CD4-positive, alpha-beta T cell treated with Interleukin-1 beta for 1 hour (primary cell): ENCODE measurements at places on chromosomes 16 and 17.

- DNase-seq, result peak; percentile 2
Observed at GRCh38 chr17:76791053-76791980, 53.4 kb downstream of the MFSD11 start.

- no peak for DNase-seq
Observed at GRCh38 chr17:44776628-44777393, 18.0 kb downstream of the ADAM11 start.

GRCh38 chr16:88881007-88881615 lies 14.7 kb upstream of the PABPN1L start:
- no peak for DNase-seq

- DNase-seq, result no peak
Observed at GRCh38 chr16:11495066-11495407, 91.7 kb downstream of the LITAF start.

GRCh38 chr16:3595521-3596021 lies 15.8 kb downstream of the SLX4 start:
- DNase-seq, result no peak

DNA sequence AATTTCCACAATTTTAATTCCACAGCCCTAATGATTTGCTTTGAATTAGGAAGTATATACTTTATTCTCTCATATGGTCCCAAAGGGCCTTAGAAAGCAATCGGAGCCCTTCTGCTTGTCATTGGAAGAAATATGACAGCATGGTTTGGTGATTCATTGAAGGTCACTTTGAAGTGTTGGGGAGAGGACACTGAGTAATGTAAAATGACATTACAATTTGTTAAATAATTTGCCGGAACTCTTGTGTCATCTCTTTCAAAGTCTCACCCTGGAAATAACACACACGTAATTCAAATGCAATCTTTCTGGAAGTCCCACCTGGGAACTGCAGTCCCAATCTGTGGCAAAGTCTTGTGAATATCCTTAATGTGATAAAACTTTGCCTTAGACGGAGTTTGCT lies 59.8 kb downstream of the BMERB1 start:
- DNase-seq, result no peak

- no peak for DNase-seq
Observed at GRCh38 chr17:81902023-81902652, at the start of gene NPB. TSS of gene NPB (plus strand) at chr17:81902238. CDS start at chr17:81902278, 40 bp downstream.

GRCh38 chr16:25841761-25842160 lies 150.0 kb downstream of the HS3ST4 start:
- DNase-seq, result no peak

GRCh38 chr17:29331708-29332085 lies 37.7 kb upstream of the NUFIP2 start:
- DNase-seq, result no peak

GRCh38 chr16:79175286-79176057 lies 425.1 kb downstream of the MAF start:
- DNase-seq, result no peak

- DNase-seq, result no peak
Observed at GRCh38 chr16:9105189-9105588, 13.7 kb downstream of the HAPSTR1 start.

DNA sequence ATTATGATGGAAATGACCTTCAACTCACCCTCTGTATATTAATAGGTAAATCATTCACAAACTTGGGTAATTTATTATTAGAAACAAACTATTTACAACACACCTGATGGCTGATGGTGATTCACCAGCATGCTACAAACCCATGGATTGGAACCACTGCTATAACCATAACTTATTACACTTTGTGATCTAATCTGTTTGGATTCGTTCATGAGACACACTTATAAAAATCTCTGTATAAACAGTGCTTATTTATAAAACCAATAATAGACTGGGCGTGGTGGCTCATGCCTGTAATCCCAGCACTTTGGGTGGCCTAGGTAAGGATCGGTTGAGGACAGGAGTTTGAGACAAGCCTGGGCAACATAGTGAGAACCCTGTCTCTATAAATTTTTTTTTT lies 16.0 kb downstream of the SMIM36 start:
- DNase-seq, result no peak

GRCh38 chr17:79866791-79867518 lies 27.7 kb upstream of the CBX4 start:
- DNase-seq, result no peak

GRCh38 chr17:71921796-71922195 lies 199.0 kb upstream of the SOX9 start:
- peak; percentile 23 for DNase-seq

DNA sequence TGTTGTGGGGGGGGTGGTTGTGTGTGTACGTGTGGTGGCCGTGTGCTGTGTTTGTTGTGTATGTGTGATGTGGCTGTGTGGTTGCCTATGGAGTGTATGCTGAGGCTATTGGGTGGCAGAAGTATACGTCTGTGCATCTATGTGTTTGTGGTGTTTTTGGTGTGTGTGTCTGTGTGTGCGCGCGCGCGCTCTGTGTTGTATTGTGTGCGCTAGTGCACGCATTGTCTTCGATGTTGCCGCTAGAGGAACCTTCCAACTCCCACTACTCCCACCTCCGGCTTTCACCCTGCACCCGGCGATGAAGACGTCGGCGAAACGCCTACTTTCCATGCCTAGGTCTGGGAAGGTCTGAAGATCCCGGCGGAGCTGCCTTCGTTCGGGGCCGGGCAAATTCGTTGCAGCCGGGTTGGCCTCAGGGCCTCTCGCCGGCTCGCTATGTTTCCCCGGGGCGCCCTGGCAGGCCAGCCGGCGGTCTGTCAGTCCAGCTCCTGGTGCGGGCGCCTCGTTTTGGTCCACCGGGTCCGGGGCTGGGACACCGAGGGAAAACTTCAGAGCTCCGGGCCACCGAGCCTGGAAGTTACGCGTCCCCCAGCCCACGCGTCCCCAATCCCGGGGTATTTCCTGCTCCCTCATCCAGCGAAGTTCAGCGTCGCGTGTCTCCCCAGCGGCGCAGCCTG lies 5.2 kb upstream of the DLX4 start:
- no peak for DNase-seq

- DNase-seq, result no peak
Observed at GRCh38 chr16:90016339-90016950, 2.8 kb downstream of the DBNDD1 start.

GRCh38 chr16:23351360-23351759 lies 49.3 kb downstream of the SCNN1B start:
- no peak for DNase-seq

DNA sequence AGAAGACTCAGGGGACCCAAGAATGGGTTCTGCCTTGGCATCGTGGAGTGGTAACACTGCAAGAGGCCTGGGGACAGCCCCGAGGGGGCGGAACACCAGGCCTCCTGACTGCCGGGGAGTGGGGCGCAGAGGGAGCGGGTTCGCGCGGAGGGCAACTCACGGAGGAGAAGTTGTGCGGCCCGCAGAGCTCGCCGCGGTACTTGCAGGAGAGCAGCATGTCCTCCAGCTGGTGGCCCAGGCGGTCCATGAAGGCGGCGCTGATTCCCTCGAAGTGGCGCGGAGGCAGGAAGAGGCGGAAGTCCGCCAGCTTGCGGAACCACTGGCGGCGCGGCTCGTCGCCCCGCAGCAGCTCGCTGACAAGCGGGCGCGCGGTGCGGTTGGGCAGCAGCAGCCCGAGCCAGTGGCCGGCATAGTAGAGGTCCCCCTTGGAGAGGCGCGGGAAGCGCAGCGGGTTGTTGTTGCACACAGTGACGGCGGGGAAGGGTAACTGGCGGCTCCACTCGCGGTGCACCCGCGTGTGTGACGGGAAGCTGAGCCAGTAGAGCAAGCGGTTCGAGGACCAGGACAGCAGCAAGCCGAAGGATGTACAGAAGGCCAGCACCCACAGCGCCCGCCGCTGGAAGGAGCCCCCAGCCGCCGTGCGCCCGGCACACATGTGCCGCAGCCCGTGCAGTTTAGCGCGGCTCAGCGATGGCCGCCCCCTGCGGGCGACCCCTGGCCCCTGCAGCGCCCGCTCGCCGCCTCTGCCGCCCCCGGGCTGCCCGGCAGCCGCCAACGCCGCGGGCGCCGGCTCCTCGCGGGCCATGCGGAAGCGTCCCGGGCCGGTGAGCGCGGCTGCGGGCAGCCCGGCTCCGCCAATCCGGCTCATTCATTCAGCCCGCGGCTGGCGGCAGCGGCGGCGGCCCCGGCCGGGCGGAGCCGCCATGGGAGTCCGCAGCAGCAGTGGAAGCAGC lies 1.6 kb downstream of the ASIC2 start:
- DNase-seq, result no peak

DNA sequence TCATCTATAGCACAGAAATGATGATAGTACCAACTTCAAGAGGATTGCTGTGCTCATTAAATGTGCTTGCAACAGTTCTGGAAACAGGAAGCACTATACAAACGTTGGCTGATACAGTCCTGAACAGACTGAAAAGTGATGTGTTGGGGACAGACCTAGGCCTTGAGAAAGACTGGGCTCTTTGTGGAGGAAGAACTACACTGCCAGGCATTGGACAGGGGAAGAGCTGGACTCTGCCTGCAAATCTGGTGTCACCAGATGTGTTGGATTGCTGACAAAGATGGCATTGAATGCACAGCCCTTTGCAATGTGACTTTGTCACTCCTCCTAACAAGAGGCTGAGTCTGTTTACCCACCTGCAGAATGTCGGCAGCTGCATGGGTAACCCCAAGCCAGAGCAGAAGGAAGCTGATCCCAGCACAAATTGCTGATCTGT lies 12.4 kb upstream of the ST6GALNAC2 start:
- DNase-seq, result peak; percentile 52

DNA sequence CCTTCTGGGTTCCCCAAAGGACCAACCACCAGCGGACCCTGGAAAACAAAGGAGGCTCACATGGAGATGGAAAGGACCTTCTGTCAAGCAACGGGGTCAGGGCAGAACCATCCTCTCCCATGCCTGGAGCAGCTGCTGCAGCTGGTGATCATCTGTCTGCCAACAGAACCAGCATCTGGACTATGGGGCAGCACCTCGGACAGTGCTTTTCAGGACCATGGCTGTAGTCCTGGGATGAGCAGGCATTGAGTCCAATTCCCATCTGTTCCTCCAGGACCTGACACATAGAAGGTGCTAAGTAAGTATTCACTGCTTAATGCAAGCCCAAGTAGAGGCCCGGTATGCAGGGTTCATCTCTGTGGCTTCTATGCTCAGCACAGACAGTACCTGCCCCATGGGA lies 304.7 kb downstream of the XYLT1 start:
- DNase-seq, result no peak
